PC-9 (cell line): ENCODE measurements at places on chromosomes 12 and 14. TPM values are rescaled to one million over a fixed set of nuclear protein-coding genes. Genes with fewer than 3 reads are reported as not detected.

DNA sequence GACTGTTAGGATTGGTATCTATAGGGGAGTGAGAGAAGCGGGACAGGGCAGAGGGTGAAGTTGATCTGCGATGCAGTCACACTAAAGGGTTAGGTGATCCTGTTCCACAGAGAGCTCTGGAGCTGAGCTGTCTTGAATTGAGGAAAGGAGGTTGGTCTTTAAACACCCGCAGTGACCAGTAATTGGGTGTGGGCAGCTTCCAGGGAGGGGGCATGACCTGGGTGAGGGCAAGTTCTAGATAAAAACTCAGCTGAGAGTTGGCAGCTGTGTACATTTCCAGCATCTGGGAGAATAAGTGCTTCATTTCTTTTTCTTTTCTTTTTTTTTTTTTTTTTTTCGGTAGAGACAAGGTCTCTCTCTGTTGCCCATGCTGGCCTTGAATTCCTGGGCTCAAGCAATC lies 35.1 kb downstream of the RDH12 start:
- no peak overlapping the region for H3K4me3 ChIP-seq
- no peaks in the 10 kb centered on the region for H3K27me3 ChIP-seq
- H3K4me1 ChIP-seq: 0 out of 2 replicates have a peak, but pooled peaks cover 8% of the 10 kb centered on the region
- no peak for DNase-seq
- no peaks in the 10 kb centered on the region for H3K36me3 ChIP-seq

- no peaks in the 10 kb centered on the region for H3K4me1 ChIP-seq
- H3K4me3 ChIP-seq: no peak overlapping the region
- no peaks in the 10 kb centered on the region for H3K36me3 ChIP-seq
- H3K27me3 ChIP-seq: 0 out of 2 replicates have a peak, but pooled peaks cover 3% of the 10 kb centered on the region
- DNase-seq: no peak
- H3K27ac ChIP-seq: no peak overlapping the region
Measured at GRCh38 chr12:72141381-72141780, 130.8 kb upstream of the TRHDE start.

- H3K27ac ChIP-seq: no peak overlapping the region
- H3K27me3 ChIP-seq: no peaks in the 10 kb centered on the region
- peaks cover 44% of the 10 kb centered on the region for H3K4me1 ChIP-seq
Measured at GRCh38 chr12:111428728-111429175, 23.0 kb downstream of the SH2B3 start.

DNA sequence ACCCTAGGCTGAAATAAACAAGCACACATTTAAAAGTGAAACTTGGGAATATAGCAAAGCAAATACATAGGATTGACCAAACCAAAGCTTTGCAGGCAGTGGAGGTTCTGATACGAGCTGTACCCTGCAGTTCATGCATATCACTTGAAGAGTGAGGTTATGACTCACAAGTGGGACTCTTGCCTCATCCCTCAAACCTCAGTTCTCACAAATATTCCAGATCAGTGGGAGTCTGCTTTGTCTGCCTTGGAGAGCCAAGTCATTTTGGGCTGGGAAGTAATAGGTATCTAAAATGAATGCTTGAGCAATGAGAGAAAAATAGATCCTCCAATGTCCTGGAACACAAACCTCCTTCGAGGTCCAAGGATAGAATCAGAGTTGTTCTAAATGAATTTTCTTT lies 116.4 kb downstream of the LRIG3 start:
- H3K36me3 ChIP-seq: no peaks in the 10 kb centered on the region
- no peak overlapping the region for H3K4me3 ChIP-seq
- no peak overlapping the region for H3K27ac ChIP-seq
- no peaks in the 10 kb centered on the region for H3K4me1 ChIP-seq
- H3K27me3 ChIP-seq: no peaks in the 10 kb centered on the region

GRCh38 chr14:105329411-105330150 lies 15.0 kb downstream of the PACS2 start:
- no peaks in the 10 kb centered on the region for H3K4me1 ChIP-seq
- H3K27me3 ChIP-seq: no peaks in the 10 kb centered on the region
- H3K27ac ChIP-seq: no peak overlapping the region
- no peak overlapping the region for H3K4me3 ChIP-seq
- H3K36me3 ChIP-seq: no peaks in the 10 kb centered on the region

- no peak overlapping the region for H3K4me3 ChIP-seq
- peaks cover 18% of the 10 kb centered on the region for H3K4me1 ChIP-seq
- H3K27me3 ChIP-seq: no peaks in the 10 kb centered on the region
- no peak for DNase-seq
- no peak overlapping the region for H3K27ac ChIP-seq
Measured at GRCh38 chr12:26058308-26058707, 66.5 kb downstream of the BHLHE41 start.

DNA sequence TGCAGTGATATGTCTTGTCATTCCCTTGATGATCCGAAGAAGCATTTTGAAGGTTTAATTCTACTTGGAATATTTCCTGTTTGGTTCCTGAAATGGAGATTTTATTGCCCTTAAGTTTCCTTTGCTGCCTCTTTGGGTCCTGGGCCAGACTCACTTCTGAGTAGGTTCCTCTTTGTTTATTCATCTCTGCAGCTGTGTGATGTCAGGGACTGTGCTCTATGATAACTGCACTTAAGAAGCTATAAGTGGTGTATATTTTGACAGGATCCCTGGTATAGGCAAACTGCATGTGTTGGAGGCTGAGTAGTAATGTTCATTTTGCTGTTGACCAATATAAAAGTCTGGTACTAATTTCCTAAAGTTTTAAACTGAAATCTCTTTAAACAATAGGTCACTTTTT lies at the start of gene KLRC4:
Gene KLRC4, minus strand, starts transcription at position 366 of the 400 bp plus-strand sequence. Its CDS starts 182 bp downstream, at position 184.
- H3K27ac ChIP-seq: no peak within 1 kb of the TSS
- no peak for DNase-seq

Gene RASSF8
- 26.5 and 30.6 TPM in 2 replicates for total RNA-seq

Gene CACNA1C
- total RNA-seq: not detected in 2 replicates
